ENCODE measurements at places on chromosomes 1 and 21.

DNA sequence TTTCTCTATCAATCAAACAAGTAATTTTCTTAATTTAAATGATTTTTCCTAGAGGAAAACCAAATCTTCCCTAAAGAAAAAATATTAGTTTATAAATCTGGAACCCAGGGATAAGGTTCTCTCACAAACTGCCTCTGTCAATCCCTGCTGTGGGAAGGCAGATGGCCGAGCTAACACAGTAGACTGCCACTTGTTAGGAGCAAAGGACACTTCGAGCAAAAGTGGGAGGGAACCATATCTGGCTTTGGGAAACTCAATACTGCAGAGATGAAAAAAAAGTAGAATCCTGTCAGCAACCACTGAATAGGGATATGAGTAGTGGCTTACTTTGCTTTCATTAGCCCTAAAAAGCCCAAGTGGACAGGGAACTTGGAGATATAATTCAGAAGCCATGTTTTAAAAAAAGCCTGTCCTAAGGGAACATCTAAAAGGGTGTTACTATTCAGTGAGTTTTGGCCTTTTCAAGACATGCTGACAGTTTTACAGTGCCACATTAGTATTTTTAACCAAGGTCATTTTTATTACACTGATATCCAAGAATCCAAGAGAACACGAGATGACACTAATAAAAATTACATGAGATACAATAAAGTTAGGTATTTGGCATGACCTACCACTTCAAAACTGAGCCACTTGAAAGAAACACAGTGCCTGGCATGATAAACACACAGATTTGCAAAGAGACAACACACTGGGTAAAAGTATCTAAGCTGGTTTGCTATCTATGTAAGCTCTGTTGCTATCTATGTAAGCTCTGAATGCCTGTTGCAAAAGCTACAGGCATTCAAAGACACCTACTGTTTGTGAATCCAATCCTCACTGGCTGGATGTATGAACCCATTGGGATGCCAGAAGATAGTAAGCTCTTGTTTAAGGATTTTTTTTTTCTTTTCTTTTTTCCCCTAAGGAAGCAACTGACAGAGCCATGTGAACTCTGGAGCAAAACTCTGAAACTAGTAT is 21.4 kb downstream of the TEX38 start:
- DNase-seq, result no peak
- no peak overlapping the region for H3K27ac ChIP-seq
- H3K4me3 ChIP-seq, result no peak overlapping the region
- no peaks in the 10 kb centered on the region for H3K27me3 ChIP-seq
- peaks cover 11% of the 10 kb centered on the region for H3K36me3 ChIP-seq
- H3K4me1 ChIP-seq, result peaks cover 5% of the 10 kb centered on the region

GRCh38 chr21:23099185-23099584 is 2101.0 kb downstream of the NCAM2 start:
- H3K27ac ChIP-seq, result no peak overlapping the region
- H3K36me3 ChIP-seq, result no peaks in the 10 kb centered on the region
- H3K4me1 ChIP-seq, result no peaks in the 10 kb centered on the region
- no peak for DNase-seq

DNA sequence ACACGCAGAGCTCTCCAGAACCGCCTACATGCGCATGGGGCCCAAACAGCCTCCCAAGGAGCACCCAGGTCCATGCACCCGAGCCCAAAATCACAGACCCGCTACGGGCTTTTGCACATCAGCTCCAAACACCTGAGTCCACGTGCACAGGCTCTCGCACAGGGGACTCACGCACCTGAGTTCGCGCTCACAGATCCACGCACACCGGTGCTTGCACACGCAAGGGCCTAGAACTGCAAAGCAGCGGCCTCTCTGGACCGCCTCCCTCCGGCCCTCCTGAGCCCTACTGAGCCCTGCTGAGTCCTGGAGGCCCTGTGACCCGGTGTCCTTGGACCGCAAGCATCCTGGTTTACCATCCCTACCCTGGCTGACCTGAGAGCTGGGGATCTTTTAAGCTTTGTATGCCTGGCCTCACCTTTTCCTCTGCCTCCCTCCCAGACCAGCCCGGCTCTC is 8.3 kb downstream of the OLIG2 start:
- H3K27ac ChIP-seq, result no peak overlapping the region
- H3K4me3 ChIP-seq, result no peak overlapping the region
- peaks cover 18% of the 10 kb centered on the region for H3K4me1 ChIP-seq
- DNase-seq, result no peak

GRCh38 chr1:25675729-25676476 is 59.3 kb downstream of the MAN1C1 start:
- peak overlapping the region; percentile 75 for H3K4me3 ChIP-seq
- H3K27me3 ChIP-seq, result peaks cover 23% of the 10 kb centered on the region
- H3K36me3 ChIP-seq, result peaks cover 3% of the 10 kb centered on the region
- H3K4me1 ChIP-seq, result peaks cover 78% of the 10 kb centered on the region
- DNase-seq, result peak; percentile 93

GRCh38 chr1:86841116-86841515 is 72.8 kb downstream of the SELENOF start:
- H3K36me3 ChIP-seq, result no peaks in the 10 kb centered on the region
- no peak overlapping the region for H3K27ac ChIP-seq
- H3K4me1 ChIP-seq, result peaks cover 5% of the 10 kb centered on the region

GRCh38 chr1:155127105-155127966 is at the start of gene EFNA1:
EFNA1 (plus strand) TSS chr1:155127876; CDS start chr1:155127978, 102 bp downstream.
- H3K4me1 ChIP-seq, result peaks cover 30% of the 10 kb centered on the region
- peak within 1 kb of the TSS; percentile 85 for H3K4me3 ChIP-seq
- DNase-seq, result peak; percentile 61
- no peaks in the 10 kb centered on the region for H3K36me3 ChIP-seq
- no peak within 1 kb of the TSS for H3K27ac ChIP-seq

DNA sequence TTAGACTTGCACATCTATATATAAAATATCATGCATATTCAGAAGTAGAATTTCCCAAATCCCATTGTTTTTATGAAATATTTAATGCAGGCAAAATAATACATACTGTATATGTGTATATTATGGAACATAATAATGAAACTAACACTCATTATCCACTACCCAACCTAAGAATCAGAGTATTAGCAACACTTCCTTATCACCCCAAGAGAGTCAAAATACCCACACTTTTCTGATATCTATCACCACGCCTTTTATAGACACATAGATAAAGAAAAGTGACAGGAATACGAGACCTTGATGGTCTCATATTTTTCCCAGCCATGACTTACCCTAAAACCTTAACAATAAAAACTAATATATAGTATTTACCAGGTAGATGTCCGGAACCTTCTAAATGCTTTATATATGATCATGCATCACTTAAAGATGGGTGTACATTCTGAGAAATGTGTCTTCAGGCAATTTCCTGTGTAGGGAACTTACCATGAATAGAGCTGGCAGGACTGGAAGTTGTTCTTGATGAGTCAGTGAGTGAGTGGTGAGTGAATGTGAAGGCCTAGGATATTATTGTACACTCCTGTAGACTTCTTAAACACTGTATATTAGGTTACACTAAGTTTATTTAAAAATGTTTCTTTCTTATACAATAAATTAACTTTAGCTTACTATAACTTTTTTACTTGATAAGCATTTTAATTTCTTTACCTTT is 45.5 kb downstream of the TNFSF4 start:
- H3K4me3 ChIP-seq, result no peak overlapping the region
- peaks cover 2% of the 10 kb centered on the region for H3K36me3 ChIP-seq
- H3K27me3 ChIP-seq, result no peaks in the 10 kb centered on the region

GRCh38 chr1:112393631-112393974 is 2.4 kb upstream of the CTTNBP2NL start:
- peaks cover 52% of the 10 kb centered on the region for H3K4me1 ChIP-seq
- DNase-seq, result no peak
- no peak overlapping the region for H3K27ac ChIP-seq
- H3K27me3 ChIP-seq, result peaks cover 27% of the 10 kb centered on the region
- H3K4me3 ChIP-seq, result peak overlapping the region; percentile 33

GRCh38 chr1:188871164-188871563 is 1606.5 kb downstream of the BRINP3 start:
- H3K4me1 ChIP-seq, result no peaks in the 10 kb centered on the region
- no peaks in the 10 kb centered on the region for H3K36me3 ChIP-seq
- no peak for DNase-seq
- no peak overlapping the region for H3K27ac ChIP-seq
- no peaks in the 10 kb centered on the region for H3K27me3 ChIP-seq
- no peak overlapping the region for H3K4me3 ChIP-seq

GRCh38 chr1:235999259-235999925 is 65.5 kb downstream of the NID1 start:
- peak overlapping the region; percentile 66 for H3K4me3 ChIP-seq
- peaks cover 81% of the 10 kb centered on the region for H3K4me1 ChIP-seq
- H3K36me3 ChIP-seq, result peaks cover 1% of the 10 kb centered on the region
- peak overlapping the region; percentile 79 for H3K27ac ChIP-seq

- H3K36me3 ChIP-seq, result no peaks in the 10 kb centered on the region
- no peak for DNase-seq
- no peak overlapping the region for H3K4me3 ChIP-seq
- no peak overlapping the region for H3K27ac ChIP-seq
- peaks cover 20% of the 10 kb centered on the region for H3K27me3 ChIP-seq
Observed at GRCh38 chr1:31672986-31673385, 28.3 kb upstream of the PEF1 start.

DNA sequence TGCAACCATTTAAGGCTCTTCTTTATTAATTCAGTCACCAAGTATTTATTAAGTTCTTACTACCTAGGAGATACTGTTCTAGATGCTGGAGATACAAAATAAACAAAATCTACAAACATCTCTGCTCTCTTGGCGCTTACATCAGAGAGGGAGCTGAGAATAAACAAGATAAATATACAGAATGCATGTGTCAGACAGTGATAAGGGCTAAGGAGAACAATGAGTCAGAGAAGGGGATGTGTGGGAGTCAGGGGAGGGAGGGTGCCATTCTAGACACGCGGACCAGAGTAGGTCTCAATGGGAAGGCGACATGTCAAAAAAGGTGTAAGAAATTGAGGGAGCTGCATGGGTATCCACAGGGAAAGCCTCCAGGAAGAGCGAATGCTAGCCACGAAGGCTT is 393.2 kb downstream of the RWDD3 start:
- no peaks in the 10 kb centered on the region for H3K36me3 ChIP-seq
- H3K4me3 ChIP-seq, result no peak overlapping the region
- no peaks in the 10 kb centered on the region for H3K4me1 ChIP-seq

GRCh38 chr1:56830052-56830451 is 10.8 kb upstream of the FYB2 start:
- H3K27me3 ChIP-seq, result peaks cover 26% of the 10 kb centered on the region
- no peaks in the 10 kb centered on the region for H3K36me3 ChIP-seq
- no peak for DNase-seq
- peaks cover 6% of the 10 kb centered on the region for H3K4me1 ChIP-seq
- no peak overlapping the region for H3K4me3 ChIP-seq

GRCh38 chr1:234526922-234527321 is 47.9 kb upstream of the TARBP1 start:
- H3K27me3 ChIP-seq, result peaks cover 33% of the 10 kb centered on the region
- no peak for DNase-seq
- H3K4me3 ChIP-seq, result no peak overlapping the region
- H3K36me3 ChIP-seq, result peaks cover 4% of the 10 kb centered on the region
- H3K27ac ChIP-seq, result no peak overlapping the region

DNA sequence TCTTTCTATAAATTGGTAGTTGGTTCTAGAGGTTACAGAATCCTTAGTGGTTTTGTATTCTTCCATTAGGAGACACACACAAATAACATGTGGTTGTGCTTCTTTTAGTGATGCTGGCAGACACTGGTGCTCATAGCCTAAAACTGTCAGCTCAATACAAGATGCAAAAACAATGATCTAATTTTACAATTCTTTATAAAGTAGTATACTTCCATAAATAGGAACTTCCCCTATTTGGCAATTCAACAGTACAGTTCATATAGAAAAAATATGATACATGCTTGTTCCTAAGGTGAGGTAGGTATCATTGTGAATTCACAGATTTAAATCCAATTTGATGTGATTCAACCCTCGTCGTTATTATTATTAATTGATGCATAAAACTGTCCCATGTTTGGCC is 20.8 kb upstream of the CCDC17 start:
- H3K27ac ChIP-seq, result no peak overlapping the region
- peaks cover 2% of the 10 kb centered on the region for H3K36me3 ChIP-seq

Data from activated T-cell treated with anti-CD3 and anti-CD28 coated beads, Interleukin-2, amount 50 U/mL, for 72 hours (primary cell).